ENCODE measurements at places on chromosomes 12 and 14. TPM values are rescaled to one million over a fixed set of nuclear protein-coding genes. Genes with fewer than 3 reads are reported as not detected.

Gene ARHGEF25
- 116 TPM for total RNA-seq

Gene BMAL2
- total RNA-seq = 3.9 TPM

DNA sequence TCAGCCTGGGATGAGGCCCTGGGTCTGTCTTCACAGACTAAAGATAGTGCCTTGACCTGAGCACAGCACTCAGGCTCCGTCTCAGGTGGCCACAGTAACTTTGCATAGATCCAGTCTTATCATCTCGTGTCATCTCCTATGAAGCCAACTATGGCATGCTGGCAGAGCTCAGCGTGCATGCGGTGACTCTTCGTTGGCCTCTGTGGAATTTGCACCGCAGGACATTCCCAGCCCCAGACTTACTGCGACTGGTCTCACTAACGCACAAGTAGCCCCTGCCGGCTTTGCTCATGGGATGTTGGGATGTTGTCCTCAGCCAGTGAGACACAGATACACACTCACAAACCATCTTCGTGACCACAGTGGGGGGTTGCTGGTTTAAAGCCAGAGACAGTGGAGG, 199.6 kb downstream of the CHST11 start:
- ATAC-seq = no peak

- peak; percentile 74 for ATAC-seq
These were observed 101.3 kb downstream of the PTPRB start for GRCh38 chr12:70535896-70536374.

Measured in gastroesophageal sphincter (tissue), 4 donors.